LHCN-M2 (cell line): ENCODE measurements at places on chromosomes 7 and 10.
A peak's percentile ranks its signal among the peaks of the same experiment; 100 is the strongest.

DNA sequence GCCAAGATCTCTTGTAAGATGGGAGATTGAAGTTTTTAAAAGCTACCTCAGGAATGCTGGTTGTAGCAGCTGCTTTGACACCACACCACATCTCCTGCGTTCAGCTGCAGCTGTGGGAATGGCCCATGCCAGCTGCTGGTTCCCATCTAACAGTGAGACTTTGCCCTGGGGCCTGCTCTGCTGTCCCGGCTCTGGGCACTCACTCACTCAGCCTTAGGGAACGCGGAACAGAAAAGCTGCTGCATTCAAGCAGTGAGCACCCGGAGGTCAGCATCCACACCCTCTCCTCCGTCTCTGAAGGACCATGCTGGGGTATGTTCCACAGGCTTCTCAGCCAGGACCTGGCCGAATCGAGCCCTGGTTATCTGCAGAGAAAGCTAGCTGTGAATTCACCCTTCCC is 197.1 kb upstream of the CXCL12 start:
- peak; percentile 93 for DNase-seq

GRCh38 chr7:135936497-135937217 is 40.5 kb downstream of the MTPN start:
- DNase-seq: no peak

- no peak for DNase-seq
Observed at GRCh38 chr7:113742377-113742776, 176.4 kb downstream of the PPP1R3A start.

- no peak for DNase-seq
Observed at GRCh38 chr10:76218035-76218434, 786.6 kb downstream of the LRMDA start.

DNA sequence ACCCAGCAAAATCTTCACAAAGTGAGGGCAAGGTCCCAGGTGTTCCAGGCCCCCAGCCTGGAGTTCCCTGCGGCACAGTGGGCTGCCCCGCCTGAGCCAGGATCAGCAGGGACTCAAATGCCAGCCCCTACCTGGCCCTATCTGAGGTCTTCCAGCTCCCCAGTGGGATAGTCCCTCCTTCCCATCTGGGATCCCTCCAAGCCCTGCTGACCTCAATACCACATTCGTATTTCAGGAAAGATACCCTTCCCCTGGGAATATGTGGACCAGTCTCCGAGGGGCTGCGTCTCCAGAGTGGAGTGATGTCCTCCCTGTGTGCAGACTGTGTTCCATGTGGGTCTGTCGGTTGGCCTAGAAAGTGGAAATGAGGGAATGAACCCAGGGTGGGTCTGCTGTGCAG is 40.9 kb downstream of the ELFN1 start:
- no peak for DNase-seq

DNA sequence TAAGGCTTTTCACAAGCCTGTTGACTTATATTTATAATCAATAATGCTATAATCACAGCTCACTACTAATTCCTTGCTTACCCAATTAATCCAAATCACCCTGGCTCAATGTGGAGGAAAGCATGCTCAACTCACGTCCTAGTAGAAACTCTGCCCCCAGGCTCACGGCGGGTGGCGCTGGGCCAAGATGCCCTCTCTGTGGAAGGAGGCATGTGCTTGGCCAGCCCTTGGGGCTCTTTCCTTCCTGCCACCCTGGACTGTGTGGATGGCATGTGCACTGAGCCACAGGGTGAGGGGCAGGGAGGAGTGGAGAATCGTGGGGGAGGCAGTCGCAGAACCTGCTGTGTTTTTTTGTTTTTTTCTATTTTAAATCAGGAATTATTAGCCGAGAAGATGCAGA is 96.2 kb downstream of the SH2D4B start:
- no peak for DNase-seq

- no peak for DNase-seq
Observed at GRCh38 chr7:157016024-157016351, 5.5 kb upstream of the MNX1 start.

GRCh38 chr10:12405342-12406320 is 56.3 kb downstream of the CAMK1D start:
- DNase-seq: no peak

DNA sequence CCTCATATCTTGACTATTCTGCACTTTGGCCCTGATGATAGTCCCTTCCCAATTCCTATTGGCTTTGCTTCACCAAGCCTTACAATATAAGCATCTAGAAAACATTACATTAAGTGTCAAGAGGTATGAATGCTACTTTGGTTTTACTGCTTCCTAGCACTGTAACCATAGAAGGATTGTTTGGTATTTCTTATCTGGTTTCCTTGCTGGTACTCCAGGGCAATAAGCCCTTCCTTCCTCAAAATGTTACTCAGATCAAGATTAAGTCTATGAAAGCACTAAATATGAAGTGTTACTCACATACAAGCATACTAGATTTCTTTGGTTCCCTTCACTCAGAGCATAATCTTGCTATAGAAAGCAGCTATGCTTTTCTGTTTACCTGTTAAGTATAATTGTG is 492.5 kb downstream of the ETV1 start:
- DNase-seq: no peak
